ENCODE measurements at places on chromosomes 5 and 9.

- no peak for DNase-seq
Measured at GRCh38 chr9:69637193-69637816, 34.9 kb downstream of the APBA1 start.

- no peak for DNase-seq
Measured at GRCh38 chr9:24293386-24293785, 252.3 kb downstream of the IZUMO3 start.

- DNase-seq = no peak
Measured at GRCh38 chr9:85260275-85260845, 481.4 kb downstream of the AGTPBP1 start.

- DNase-seq = no peak
Measured at GRCh38 chr9:107907715-107908114, 418.1 kb upstream of the KLF4 start.

DNA sequence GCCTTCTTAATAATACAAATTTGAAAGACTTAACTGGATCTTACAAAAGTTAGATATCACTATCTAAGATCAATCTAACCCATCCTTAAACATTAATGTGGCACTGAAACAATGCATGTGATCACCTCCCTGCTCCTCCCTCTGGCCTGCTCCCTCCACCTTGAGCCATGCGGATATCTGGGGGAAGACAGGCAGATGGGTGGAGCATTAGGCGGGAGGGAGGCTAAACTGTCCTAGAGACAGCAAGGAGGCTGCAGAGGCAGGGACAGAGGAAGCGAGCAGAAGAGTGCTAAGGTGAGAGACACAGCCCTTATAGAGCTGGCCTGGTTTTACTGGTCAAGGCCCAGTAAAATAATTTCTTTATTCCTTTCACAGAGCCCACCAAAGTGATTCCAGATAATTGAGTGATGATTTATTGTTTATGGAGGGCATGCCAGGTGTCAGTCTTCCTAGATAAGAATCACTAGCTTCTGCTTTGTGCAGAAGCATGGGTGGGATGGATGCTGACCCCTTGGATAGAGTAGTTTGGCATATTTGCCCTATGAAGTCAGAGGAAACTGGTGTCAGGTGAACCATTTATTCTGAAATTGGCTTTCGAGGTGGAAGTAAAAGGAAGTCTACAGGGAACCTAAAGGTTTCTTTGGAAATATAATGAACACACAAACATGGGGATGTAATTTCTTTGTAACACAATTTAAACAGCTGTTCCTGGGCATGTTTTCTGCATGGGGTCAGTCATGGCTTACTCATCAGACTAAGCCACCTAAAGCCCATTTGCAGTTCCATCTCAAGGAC lies 188.3 kb downstream of the GNAQ start:
- no peak for DNase-seq

- no peak for DNase-seq
Measured at GRCh38 chr9:79776581-79776980, 204.8 kb downstream of the TLE4 start.

DNA sequence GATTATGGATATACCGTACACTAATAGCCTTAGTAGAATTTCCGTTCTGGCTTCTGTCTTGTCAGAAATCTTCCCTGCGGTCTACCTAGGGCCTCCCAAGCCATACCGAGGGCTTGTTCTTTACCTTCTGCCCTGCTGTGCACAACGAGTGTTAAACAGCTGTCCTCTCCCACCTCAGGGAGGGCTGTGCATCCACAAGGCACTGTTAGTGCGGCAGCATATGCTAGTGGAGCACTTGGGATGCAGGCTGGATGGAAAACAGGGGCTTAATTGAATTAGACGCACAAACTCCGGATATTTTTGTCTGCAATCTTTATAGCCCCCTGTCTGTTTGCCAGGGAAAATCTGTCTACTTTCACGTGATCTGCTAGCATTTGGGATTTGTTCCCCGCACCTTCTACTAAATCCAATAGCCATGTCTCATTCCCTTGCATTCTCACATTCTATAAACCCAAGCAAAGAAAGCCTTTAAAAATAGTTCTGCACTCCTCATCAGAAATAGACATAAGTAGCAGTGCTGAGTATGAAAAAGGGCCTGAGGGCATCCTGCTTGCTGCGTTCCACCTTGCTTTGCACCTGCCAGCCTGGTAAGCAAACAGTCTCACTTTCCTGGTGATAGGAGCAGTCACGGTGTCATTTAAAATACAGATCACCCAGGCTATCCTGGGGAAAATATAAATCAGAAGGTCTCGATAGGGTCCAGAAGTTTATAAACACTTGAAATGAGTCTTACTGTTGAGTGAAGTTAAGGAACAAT lies 382.6 kb downstream of the RASEF start:
- no peak for DNase-seq

DNA sequence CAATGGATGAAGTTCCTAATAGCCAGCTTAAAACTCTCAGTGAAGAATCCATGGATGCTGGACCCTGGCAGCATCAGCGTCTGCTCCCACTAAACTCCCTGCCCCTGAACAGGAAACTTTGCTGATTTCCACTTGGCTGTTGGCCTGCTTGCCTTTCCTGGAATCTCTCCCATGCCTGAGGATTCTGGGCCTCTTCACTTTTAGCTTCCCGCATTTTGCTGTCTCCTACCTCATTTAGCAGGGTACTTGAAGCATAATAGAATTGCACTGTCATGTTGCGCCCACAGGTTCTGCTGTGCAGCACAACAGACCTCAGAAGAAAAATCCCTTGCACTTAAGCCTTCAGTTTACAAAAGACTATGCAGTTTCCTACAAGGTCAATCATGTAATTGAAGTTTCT lies 127.6 kb downstream of the DROSHA start:
- no peak for DNase-seq

DNA sequence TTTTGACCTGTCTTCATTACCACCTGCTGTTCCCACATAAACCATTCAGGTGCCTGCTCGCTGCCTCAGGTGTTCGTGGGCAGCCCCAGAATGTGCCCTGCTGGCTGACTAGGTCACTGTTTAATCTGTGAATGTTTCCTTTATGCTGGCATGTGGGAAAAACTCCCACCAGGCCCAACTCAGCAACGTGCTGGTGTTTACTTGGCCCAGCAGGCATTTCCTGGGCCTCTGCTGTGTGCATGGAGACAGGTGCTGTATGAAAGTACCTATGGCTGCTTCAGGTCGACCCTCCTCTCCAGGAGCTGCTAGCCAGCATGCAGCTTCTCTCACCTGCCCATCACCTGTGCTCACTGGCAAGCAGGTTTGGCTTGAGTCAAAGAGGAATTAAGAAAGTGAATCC lies 65.8 kb downstream of the RAD23B start:
- no peak for DNase-seq

GRCh38 chr9:35629597-35629996 lies 11.4 kb upstream of the CD72 start:
- DNase-seq = no peak

DNA sequence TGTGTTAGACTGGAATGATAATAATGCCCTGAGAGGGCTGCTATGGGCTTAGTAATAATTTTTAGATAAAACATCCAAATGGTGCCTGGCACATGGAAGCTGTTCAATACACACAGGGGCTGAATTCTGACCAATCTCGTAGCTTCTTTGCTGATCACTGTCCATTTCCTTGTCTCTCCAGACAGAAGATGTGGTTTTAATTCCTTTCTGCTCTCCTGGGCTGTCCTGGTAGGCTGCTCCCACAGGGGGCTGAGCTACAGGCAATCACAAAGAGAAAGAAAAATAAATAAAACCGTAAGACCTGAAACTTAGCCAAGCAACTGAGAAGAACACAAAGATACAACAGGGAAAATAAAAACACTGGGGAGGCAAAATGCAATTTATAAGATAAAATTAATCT lies 136.5 kb downstream of the CDK5RAP2 start:
- DNase-seq = peak; percentile 38
